ENCODE measurements at places on chromosomes 13 and 19. TPM values are rescaled to one million over a fixed set of nuclear protein-coding genes. Genes with fewer than 3 reads are reported as not detected.

The MAST1 gene
- total RNA-seq: not detected

The KLHL1 gene
- not detected for total RNA-seq

DNA sequence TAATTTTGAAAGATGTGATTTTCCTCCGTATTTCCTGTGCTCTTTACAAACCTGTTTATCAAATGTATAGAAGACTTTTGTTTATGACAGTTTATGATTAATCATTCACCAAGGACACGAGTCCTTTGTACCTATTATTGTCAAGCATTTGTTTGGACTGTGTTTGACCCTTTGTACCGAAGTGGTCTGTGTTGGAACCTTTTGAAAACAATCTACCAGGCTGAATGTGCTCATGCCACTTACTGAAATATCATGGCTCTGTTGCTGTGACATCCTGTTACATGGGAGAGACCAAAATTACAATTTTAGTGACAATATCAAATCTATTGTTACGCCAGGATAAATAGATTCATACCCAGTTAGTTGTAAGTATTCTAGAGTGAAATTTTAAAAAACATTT lies 193.6 kb downstream of the IRS2 start:
- DNase-seq: no peak

The PALM gene
- total RNA-seq: 35.1 TPM

DNA sequence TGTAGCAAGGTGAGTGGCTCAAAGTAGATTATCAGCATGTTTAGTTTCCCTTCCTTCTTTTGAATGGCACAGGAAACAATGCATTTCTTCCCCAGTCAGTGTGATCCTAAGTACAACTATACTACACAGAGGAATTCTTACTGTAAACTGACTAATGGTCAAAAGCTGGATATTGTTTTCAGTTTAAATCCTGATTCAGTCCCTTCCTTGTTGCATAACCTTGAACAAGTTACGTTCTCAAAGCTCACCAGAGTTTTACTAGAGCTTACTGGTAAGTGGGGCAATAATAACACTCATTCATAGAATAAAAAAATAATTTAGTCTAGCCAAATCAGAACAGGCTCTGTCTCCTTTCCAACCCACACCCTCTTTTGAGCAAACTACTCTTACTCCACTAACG lies 180.1 kb downstream of the POSTN start:
- no peak for DNase-seq

- DNase-seq: no peak
These were observed 1.9 kb upstream of the TSC22D1 start for GRCh38 chr13:44578067-44578400.

- DNase-seq: no peak
These were observed 12.9 kb upstream of the TMEM255B start for GRCh38 chr13:113746143-113746525.

- DNase-seq: no peak
These were observed 1.3 kb downstream of the ZNF616 start for GRCh38 chr19:52138278-52138982.

DNA sequence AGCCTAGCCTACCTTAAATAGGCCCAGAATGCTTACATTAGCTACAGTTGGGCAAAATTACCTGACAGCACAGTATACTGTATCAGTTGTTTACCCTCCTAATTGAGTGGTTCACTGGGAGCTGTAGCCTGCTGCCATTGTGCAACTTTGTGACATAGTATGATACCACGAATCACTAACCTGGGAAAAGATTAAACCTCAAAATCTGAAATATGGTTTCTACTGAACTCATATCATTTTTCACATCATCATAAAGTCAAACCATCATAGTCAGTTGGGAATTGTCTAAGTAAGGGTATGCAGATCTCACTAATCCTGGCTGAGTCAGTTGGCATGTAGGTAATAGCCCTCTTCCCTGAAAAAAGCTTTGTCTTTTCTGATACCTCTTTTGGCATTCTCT lies 9.2 kb downstream of the PAN3 start:
- no peak for DNase-seq

DNA sequence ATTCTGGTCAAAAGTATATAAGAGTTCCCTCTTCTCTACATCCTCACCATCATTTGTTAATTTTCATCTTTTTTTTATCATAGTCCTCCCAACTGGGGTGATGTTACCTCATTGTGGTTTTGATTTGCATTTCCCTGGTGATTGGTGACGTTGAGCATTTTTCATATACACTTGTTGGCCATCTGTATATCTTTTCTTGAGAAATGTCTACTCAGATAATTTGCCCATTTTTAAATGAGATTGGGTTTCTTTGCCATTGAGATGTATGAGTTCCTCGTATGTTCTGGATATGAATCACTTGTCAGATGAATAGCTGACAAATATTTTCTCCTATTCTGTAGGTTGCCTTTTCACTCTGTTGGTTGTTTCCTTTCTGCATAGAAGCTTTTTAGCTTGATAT lies 2.4 kb downstream of the CD33 start:
- no peak for DNase-seq

DNA sequence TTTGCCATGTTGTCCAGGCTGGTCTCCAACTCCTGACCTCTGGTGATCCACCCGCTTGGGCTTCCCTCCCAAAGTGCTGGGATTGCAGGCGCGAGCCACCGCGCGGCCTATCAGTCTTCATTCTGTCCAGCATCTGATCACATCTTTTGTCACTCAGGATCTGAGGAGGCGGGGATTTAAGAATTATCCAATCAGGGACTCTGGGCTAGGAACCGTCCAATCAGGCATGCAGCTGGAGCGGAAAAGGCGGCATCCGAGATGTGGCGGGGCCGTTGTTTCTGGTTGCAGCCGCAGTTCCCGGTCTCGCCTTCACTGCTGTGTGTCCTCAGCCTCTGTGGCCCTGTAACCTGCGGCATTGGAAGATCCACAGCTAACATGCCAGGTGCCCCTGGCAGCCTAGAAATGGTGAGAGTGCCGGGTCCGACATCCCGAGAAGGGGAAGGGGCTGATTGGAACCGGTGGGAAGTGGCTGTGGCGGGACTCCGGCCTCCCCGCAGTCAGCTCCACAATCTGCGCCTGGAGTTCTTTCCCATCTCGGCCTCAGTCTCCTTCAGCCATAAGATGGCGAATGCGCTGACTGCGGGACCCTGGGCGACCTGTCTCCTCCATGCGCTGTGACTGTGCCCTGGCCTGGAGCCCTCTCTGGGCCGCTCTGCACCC lies at the start of gene ZNF729:
TSS of gene ZNF729 (plus strand) at position 291 of the 660 bp plus-strand sequence. CDS start at position 376, 85 bp downstream.
- peak; percentile 58 for DNase-seq

The TYROBP gene
- total RNA-seq: 56.4 TPM

DNA sequence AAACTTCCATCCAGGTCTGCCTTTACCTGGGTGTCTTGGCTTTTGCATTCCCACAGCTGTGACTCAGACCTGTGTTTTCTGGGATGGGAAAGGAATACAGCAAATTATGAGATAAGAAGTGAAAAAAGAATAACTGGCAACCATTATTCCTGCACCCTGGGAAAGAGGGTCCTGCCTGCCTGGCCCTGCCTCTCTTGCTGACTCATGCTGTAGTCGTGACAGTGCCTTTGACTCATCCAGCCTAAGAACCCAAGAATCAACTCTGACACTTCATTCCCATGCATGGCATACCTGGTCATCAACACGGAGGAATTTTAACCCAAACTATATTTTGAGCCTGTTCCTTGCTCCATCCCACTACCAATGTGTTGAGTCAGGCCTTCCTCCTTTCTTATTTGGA lies 185.4 kb upstream of the SERP2 start:
- DNase-seq: no peak

- DNase-seq: no peak
These were observed 11.8 kb downstream of the CCDC97 start for GRCh38 chr19:41321600-41322270.

DNA sequence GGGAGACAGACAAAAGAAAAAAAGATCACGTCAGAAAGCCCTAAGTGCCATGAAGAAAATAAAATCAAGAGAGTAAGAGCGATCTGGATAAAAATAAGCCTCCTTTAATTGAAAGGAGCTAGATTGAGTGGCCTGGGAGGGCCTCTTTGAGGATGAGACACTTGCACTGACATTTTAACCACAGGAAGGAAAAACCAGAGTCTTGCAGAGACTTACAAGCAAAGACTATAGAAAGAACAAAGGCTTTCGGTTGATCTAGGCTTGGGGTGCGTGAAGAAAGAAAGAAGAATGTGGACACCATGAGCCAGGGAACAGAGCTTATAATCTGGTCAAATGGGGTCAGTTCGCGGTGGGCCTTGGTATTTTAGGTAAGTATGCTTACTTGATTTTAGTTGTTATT lies 342.7 kb downstream of the COG6 start:
- DNase-seq: no peak
